ENCODE measurements at places on chromosomes 13 and 19.

DNA sequence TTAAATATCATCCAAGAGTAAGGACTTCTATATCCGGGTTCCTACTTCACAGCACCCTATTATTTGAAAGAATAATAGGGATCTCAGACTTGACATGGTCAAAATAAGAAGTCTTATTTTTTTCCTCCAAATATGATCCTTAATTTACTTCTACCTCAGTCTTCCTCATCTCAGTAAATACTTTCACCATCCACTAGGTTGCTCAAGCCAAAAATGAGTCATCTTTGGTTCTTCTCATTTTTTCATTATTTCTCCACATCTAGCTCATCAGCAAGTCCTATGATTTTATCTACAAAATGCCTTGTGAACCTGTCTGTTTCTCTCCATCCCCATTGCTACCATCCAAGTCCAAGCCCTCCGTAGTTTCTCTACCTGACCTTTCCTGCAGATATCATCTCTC, 121.9 kb upstream of the GJB6 start:
- peak; percentile 87 for DNase-seq

GRCh38 chr13:44108331-44108858, 228.7 kb downstream of the LACC1 start:
- DNase-seq = no peak

DNA sequence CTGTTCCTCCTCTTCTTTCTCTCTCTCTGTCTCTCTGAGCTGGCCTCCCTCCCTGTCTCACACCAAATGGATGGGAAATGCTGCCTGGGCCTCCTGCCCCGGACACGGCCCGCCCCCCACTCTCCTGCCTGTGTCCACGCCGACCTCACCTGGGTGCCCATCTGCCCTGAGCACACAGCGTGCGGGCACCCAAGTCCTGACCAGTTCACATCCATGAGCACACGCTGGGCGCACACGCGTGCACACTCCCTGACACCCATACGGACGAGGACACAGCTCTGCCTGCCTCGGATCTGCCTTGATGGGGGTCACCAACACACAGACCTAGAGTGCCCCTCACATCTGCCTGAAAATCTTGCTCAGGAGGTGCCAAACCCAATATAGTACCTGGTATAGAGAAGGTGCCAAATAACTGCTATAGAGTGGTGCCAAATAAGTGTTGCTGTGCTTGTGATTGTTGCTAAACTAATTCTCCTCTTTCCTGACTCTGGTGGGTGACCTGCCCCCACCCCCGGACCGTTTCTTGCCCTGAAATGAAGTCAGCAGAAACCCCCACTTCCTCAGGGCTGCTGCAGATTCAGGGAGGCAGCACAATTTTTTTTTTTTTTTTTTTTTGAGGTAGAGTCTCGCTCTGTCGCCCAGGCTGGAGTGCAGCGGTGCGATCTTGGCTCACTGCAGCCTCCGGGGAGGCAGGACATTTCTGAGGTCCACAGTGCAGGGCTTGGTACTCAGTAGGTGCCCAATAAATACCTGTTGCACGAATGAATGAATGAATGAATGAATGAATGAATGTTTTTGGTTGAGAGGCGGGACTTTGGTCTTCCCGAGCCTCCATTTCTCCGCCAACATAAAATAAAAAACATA, 4.6 kb downstream of the NFIC start:
- DNase-seq = peak; percentile 70

DNA sequence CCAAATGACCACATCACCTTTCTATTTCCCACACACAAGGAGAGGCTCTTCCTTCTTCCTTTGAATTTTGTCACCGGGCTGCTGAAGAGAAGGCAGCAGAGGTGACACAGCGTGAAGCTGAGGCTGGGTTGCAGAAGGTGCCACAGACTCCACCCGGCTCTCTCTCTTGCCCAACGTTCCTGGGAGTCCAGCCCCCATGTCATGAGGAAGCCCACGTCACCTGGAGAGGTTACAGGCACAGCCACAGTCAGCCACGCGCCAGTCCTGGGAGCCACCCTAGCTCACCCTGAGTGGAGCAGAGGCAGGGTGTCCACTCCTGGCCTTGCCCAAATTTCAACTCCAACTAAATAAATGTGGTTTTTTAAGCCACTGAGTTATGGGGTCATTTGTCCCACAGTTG, 4.8 kb upstream of the TMEM255B start:
- no peak for DNase-seq

DNA sequence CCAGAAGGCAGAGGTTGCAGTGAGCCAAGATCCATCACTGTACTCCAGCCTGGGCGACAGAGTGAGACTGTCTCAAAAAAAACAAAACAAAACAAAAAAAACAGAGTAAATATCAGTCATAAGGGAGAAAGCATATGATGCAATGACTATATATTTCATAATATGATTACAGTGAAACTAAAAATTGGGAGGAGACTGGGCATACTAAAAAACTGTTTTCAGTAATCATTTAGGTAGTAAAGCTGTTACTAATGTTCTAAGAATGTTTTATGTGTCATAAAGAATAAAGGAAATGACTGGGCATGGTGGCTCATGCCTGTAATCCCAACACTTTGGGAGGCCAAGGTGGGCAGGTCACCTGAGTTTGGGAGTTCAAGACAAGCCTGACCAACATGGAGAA, 15.9 kb downstream of the ZNF573 start:
- no peak for DNase-seq

- no peak for DNase-seq
These were observed 12.1 kb downstream of the ADGRE5 start for GRCh38 chr19:14393329-14393728.

- no peak for DNase-seq
These were observed 362 bp downstream of the ZNF557 start for GRCh38 chr19:7069904-7070226.

- no peak for DNase-seq
These were observed 127.9 kb downstream of the DIAPH3 start for GRCh38 chr13:60035874-60036273.

DNA sequence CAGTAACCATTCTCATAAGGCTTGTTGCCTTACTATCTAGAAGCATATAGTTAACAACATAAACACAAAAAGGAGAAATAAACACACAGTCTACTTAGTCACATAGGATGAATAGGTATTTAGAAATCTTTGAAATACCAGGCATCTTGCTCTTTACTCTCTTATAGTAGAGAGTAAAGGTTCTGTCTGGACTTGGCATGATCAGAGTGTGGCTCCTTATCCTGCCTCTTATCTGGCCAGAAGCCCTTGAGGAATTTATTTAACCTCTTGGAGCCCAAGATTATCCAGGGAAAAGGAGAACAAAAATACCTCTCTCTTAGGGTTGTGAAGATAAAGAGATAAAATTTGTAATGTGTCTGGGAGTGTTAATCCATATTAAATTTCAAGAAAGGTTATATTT, 100.2 kb upstream of the MBNL2 start:
- DNase-seq = no peak

DNA sequence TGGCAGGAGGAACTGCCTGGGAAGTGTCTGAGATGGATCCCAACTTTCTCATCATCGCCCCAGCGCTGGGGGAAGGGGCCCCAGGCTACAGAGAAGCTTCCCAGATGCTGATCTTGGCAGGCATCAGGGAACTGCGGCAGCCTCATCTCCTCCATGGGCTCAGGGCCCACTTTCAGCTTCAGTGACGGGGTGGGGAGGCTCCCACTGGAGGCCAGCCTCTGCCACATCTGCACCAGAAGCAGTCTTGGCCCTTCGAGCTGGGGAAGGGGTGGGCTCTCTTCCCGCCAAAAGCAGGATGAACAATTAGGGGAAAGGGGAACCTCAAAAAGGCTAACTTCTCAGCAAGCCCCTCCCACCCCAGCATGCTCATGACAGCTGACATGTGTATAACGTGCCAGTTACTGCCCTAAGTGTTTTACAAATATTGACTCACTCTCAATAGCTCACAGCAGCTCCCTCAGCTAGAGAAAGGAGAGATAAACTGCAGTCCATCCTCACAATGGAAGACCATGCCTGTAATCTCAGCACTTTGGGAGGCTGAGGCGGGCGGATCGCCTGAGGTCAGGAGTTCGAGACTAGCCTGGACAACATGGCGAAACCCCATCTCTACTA, 7.1 kb upstream of the S1PR2 start:
- no peak for DNase-seq

DNA sequence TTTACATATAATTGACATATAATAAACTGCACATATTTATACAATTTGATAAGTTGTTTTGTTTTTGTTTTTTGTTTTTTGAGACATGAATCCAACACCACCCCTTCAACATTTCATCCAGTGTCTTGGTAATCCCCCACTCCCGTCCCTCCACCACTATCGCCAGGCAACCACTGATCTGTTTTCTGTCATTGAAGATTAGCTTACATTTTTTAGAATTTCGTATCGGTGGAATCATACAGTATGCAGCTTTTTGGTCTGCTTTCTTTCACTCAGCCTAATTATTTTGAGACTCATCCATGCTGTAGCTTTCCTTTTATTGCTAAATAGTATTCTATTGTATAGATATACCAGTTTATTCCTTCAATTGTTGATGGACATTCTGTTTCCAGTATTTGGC, 94.1 kb upstream of the FRY start:
- no peak for DNase-seq

DNA sequence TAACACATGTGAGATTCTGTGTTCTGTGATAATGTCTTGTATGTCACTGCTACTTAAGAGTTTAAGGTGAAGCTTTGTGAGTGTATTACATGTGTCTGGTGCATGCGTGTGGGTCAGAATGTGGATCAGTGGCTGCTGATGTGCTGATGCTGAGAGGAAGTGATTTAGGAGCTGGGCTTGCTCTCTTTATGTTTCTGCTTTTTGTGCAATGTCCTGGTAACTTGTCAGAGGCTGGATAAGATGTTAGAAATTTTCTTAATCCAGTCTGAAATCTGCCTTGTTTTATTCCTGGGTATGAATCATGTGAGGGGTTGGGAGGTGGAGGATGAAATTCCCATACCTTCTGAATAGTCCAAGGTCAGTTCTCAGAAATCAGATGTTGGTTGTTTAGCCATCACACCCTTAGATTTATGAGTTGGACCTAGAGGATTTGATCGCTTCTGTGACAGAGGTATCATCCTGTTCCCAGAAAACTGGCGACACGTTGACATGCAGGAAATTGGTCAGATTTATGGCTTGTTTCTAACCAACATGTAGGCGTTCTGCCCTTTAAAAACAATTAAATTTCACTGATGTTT, 24.5 kb upstream of the CXCL17 start:
- no peak for DNase-seq

GRCh38 chr19:16295057-16295456, 29.6 kb upstream of the KLF2 start:
- DNase-seq = no peak

- no peak for DNase-seq
These were observed 109.4 kb downstream of the KCTD15 start for GRCh38 chr19:33905937-33906577.

DNA sequence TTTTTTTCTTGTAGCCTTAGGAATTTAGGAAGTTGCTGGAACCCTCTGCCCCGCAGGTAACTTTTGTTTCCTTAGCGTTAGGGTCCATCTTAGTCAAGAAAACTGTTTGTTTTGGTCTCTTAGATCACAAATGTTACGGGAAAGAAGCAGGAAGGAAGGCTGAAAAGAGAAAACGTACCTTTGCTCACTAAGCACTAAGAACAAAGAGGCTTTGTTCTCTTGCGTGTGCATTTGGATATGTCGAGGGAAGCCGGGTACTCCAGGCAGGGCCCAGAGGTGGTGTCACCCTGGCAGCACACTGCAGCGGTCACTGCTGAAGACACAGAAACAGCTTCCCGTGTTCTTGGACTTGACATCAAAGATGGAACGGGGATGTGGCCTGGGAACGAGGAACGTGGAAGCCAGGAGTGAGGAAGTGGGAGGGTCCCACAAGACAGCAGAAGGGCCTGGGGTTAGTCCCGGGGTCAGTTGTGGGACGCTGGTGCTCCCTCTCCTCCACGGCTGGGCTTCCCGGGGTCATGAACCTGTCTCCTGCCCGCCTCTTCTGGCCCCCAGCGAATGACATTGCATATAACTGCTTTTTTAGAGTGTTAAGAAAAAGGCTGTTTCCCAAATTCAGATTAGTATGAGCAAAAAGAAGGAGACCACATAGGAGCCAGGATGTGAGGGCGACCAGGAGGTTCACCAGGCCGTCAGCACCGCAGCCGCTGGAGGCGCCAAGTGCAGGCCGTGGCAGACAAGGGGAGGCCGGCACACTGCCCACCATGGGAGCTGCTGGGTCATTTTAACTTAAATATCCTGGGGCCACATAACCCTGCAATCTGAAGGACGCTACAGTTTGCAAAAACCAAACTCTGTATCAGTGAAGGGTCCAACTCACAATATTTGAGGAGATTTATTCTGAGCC, 31.6 kb downstream of the ATP11A start:
- no peak for DNase-seq

- no peak for DNase-seq
These were observed 11.8 kb downstream of the CHAF1A start for GRCh38 chr19:4414144-4414799.

- no peak for DNase-seq
These were observed 37.8 kb downstream of the ZNF582 start for GRCh38 chr19:56355517-56355916.

GRCh38 chr19:44142059-44142433, 692 bp downstream of the ZNF234 start:
- peak; percentile 14 for DNase-seq

DNA sequence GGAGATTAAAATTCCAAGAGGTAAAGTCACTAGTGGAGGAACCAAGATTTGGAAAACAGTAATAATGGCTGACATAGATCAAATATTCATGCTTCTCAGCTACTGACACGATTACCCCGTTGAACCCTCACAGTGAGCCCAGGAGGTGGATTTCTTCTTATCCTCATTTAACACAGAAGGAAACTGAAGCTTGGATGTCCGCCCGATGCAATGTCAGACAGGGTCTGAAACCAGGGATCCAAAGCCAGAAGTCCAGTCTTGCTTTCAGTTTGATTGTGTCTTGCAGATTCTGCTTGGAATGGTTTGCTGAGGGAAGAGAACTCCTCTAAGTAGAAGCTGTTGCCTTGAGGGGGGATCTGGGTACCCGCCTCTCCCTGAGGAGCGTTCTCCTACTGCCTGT, 404.7 kb downstream of the KCNRG start:
- DNase-seq = no peak

- DNase-seq = no peak
These were observed 45.6 kb downstream of the TM9SF2 start for GRCh38 chr13:99546878-99547277.

DNA sequence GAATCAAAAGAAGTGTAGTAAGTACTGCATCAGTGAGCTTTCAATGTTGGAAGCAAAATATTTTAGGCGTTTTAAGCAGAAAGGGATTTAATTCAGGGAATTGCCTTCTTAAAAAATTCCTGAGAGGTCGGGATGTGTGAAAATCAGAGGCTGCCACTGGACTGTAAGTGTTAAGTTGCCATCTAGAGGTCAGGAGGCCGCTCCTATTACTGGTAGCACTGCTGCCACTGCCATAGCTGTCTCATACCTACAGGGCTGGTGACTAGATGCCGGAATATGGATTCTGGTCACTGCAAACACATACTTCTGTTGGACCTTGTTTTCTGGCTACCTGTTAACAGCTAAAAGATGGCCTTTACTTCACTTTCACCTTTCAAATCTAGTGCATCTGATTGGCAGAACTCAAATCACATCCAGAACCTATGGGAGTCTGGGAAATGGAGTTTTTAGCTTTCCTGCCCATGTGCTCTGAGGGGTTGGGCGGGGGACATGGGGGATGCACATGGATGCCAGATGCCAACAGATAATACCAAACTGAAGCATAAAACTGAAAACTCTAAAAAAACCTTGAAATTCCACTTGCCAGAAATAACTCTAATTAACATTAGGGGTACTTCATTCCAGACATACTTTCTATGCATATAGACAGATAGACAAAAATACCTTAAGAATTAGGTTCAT, 29.8 kb downstream of the DGKH start:
- DNase-seq = no peak

GRCh38 chr19:38142176-38143035, 81.6 kb downstream of the DPF1 start:
- DNase-seq = no peak

Measured in inflammatory macrophage treated with lipopolysaccharide for 1 hour (primary cell).